Stimulated activated CD4-positive, alpha-beta T cell treated with anti-CD3 and anti-CD28 coated beads, Interleukin-12 subunit alpha, Interleukin-12 subunit beta, amount 100 ng/mL, for 4 hours (primary cell): ENCODE measurements at places on chromosomes 2 and 18.
A peak's percentile ranks its signal among the peaks of the same experiment; 100 is the strongest.

- DNase-seq, result no peak
Measured at GRCh38 chr2:218920504-218920903, 39.0 kb upstream of the CDK5R2 start.

GRCh38 chr2:123209202-123209601 lies 815.9 kb upstream of the CNTNAP5 start:
- DNase-seq, result no peak

- DNase-seq, result no peak
Measured at GRCh38 chr18:57052173-57052572, 94.7 kb upstream of the BOD1L2 start.

GRCh38 chr2:160581448-160581847 lies 87.8 kb upstream of the RBMS1 start:
- DNase-seq, result no peak

DNA sequence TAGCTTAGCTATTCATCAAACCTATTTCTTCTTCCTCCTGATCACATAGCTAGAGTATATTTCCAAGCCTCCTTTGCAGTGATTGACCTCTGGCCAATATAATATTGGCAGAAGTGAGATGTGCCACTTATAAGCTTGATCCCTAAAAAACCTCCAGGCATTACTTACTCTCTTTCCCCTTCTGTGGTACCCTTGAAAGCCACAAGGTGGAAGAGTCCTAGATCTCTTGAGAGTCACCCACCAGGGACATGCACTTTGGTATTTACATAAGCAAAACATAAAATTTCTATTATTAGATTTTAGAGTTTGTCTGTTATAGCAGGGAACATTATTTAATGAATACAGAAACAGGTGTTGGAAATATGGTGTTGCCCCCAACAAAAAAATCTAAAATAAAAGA lies 112.0 kb downstream of the EXOC6B start:
- DNase-seq, result no peak

- no peak for DNase-seq
Measured at GRCh38 chr18:1014509-1014908, 109.8 kb downstream of the ADCYAP1 start.

DNA sequence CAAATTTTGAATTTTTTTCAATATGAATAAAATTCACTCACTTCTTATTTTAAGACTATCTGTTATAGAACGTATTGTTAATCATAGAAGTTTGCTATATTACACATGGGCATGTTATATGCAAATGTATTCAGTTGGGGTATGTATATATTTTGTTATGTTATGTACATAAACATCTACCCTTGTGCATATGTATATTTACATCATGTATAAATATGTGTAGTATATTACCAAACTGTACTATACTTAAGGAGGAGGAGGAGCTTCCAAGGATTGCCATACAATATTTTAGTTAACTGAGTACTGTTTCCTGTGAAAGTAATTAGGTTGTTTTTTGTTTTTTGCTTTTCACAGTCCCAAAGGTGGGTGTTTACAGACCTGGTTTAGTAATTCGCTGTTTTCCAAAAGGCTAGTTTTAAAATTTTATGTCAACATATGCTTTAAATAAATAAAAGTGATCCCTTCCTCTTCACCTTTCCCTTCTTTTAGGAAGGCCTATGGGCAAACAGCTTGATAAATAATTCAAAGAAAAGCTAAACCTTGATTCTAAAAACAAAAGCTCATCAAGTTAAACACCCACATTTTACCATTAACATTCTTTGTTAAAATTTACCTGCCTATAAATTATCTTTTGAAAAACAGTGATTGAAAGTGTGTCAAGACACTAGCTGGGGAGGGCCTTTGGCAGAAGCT lies 12.9 kb upstream of the POU3F3 start:
- no peak for DNase-seq

GRCh38 chr2:112642966-112643365 lies 2.8 kb upstream of the SLC20A1 start:
- DNase-seq, result no peak

GRCh38 chr2:215811003-215811402 lies 202.3 kb downstream of the MREG start:
- DNase-seq, result no peak

DNA sequence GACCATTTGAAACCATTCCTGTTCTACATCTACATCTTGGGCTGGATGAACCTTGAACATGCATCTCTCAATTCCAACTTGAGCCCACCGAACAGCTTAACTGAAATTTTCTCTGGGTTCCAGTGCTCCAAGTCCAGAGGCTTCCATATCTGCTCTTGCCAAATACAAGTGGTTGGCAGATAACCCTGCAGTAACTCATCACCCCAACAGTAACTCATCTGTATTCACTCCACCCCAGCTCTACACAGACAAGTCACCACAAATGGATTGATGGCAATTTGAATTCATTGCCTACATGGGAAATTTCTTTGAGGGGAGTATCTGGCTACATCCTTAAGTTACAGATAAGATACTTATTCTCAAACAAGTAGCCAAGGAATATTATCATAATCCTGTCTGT lies 502.4 kb upstream of the TNP1 start:
- DNase-seq, result no peak

DNA sequence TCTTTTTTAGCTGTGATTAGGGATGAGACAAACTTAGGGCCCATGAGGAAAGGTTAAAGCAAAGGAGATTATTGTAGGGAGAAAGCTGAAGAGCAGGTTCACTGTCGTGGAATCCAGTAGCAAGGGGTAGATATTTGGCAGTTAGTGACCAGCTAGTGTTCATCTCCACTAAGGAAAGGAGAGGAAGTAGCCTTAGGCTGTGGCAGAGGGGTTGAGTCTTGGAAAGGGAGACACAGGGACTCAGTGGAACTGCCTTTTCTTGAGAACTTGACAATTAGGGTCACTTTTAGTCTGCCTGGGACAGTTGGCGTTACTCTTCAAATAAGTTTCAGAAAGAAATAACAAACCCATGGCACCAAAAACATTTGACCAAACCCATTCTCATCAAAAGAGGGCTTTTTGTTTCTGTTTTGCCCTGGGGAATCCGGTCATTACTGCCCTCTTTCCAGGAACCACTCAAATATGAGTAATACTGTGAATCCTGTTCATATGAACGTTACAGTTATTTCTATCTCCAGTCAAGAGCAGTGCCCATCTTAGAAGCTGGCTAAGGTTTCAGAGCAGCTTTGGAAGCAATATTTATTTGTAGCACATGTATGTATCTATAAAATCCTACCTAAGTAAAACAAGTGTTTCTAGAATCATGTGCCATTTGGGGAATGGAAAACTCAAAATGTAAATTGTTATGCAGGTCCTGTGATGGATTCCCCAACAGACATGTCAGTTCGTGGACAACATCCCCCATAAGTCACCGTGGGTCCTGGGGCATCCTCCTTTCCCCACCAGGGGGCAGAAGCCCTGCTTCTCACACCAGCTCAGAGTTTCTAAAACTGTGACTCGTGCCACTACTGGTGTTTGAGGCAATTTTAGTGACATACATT lies 77.3 kb upstream of the PHLPP1 start:
- peak; percentile 48 for DNase-seq

DNA sequence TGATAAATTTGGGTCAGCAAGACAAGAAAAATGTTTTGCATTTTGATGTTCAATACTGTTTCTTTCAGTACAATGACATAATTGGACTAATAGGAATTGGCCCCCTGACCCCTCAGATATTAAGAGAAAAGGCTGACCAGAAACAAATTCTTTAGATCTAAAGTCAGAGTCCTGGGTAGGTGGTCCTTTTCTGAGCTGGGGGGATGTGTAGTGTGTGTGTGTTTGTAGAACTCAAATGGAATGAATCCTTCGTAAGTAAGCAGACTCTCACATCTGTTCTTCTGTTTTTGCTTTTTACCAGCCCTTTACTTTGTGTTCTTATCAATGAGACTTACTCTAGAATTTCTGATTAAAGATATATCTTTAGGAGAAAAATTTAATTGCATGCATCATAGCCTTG lies 327.7 kb downstream of the TGIF1 start:
- DNase-seq, result no peak
